ENCODE measurements at places on chromosomes 6 and 20.
A peak's percentile ranks its signal among the peaks of the same experiment; 100 is the strongest.

DNA sequence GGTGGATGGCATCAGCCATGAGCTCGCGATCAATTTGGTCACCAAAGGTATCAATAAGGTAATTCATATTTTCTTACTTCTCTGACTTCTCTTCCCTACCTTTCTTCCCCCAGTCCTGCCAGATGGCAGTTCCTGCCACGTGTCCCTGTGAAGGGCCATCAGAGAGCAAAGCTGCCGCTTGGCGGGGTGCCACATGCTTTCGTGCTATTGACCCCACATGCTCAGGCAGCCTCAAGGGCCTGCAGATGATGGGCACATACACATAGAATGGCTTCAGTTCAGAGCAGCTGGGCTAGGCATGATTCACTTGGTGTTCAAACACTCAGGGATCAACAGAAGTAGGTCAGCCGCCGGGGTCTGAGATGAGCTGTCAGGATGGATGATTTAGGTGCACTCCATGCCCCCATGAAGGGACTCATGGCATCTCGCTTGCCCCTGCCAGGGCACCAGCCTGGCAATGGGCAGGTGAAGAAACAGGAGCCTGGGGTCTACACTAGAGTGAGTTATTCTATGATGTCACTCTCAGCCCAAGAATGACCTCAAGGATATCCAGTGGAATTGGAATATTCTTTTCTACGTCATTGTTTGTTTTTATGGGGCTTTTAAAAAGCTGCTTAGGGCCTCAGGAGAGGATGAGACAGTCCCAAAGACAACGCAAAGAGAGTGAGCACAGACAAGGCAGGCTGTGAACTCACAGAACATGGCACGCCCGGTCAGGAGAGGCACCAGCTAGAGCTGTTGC, 25.5 kb downstream of the BANF2 start:
- DNase-seq, result no peak

- DNase-seq, result no peak
Observed at GRCh38 chr20:38131588-38132121, 33.4 kb downstream of the TGM2 start.

DNA sequence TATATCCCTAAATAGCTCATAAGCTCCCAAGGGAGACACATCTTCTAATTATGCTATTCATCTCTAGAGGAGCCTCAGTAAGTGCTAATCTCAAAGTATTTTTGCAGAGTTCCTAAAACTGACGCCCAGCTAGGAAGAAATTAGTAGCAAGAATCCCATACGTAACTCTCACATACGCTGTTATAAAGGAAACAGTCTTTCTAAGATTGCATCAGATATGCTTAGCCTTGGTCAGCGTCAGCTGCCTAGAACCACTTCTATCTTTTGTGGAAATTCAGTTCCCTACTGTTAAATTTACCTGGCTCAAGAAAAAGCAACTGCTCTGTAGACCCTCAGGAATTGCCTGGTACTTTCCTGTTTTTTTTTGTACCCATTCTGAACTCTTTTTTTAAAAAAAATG, 13.6 kb downstream of the RIPOR2 start:
- no peak for DNase-seq

- DNase-seq, result peak; percentile 83
Observed at GRCh38 chr6:26342106-26343004, 22.6 kb upstream of the BTN3A2 start.

DNA sequence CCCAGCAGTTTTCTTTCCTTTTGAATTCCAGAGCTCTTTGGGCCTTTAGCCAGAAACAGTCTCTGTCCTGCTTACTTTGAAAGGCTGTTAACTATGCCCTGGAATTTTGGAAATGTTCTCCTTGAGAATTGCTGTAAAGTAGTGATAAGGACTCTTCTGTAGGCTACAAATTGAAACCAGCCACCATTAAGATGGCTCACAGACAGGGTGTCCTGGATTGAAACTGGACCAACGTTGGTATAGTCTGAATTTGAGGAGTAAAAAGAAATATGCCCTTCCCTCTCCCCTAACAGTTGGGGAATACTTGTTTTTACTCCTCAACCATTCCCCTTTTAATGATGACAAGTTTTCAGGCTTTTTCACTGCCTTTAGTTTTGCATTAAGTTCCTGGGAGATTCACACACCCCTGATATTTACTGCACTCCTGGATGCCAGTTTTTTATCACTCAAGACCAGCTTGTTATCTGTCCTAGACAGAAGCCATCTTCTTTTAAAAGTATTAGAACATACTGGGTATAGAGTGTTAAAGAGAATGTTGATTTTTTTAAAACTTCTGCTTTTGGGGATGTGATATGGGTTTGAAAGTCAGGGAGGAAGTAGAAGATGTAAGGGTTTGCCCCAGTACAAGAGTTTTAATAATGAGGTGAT, 21.9 kb downstream of the TOP1 start:
- no peak for DNase-seq

DNA sequence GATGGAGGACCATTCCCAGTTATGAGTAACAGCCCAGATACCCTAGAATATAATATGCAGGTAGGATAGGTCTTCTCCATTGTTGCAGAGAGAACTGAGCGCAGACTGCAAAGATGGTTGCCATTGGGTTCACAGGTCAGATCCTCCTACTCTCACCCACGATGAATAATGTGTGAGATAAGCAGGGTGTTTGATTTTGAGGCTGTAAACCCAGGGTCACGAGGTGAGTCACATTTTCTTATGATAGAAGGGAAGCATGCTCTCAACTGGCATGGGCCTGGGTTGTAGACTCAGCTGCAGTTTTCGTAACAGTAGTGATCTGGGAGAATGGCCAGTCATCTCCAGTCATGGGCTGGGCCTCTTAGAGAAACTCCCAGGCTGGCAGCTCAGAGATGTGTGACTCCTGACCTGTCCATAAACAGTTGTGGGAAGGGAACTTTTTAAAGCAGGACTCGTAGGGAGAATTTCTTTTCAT, 74.2 kb downstream of the CD164 start:
- DNase-seq, result peak; percentile 79

DNA sequence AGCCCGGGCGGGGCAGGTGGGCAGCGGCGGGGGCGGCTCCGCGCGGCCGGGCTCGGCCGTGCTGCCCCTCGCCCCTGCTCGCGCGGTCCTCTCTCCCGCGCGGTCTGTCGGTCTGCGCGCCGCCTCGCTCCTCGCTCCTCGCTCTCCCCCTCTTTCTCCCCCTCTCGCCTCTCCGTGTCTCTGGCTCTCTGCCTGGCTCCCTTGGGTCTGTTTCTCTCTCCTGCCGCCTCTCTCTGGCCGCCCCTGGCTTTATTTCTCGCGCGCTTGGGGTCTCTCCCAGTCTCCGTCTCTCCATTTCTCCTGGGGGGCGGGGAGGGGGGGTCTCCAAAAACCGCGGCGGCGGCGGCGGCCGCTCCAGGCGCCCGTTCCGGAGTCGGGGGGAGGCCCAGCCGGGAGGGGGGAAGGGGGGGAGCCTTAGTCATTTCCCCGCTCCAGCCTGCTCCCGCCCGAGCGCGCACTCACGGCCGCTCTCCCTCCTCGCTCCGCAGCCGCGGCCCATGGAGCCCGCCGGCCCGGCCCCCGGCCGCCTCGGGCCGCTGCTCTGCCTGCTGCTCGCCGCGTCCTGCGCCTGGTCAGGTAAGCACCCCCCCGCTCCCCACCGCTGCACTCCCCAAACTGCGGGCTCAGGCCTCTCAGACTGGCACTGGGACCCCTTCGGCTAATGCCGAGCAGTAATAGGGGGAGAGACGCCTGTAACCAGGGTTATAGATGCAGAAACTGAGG, at the start of gene SIRPA:
Gene SIRPA (plus strand): TSS at position 457 of the 723 bp plus-strand sequence. CDS start 41 bp downstream, at position 498.
- DNase-seq, result peak; percentile 66

GRCh38 chr20:63957004-63957689, 931 bp upstream of the UCKL1 start:
- peak; percentile 68 for DNase-seq

DNA sequence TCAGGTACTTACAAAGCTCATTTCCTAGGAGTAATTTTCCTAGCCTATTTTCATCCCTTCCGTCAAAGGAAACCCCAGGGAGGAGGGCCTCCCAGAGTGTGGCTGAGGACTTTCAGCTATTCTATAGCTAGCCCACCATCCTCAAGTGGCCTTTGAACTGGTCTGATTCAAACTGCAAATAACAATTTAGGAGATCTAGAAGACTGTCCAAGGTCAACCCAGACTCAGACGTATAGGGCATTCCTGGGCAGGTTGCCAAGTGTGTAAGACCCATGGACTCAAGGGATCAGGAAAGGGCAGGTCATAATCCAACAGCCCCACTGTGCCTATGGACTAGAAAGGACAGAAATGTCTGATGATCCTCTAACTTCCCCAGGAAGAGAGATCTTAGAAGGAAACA, 2.1 kb upstream of the RRAGD start:
- no peak for DNase-seq

- no peak for DNase-seq
Observed at GRCh38 chr6:131222773-131223172, 87.5 kb downstream of the AKAP7 start.
